PC-9 (cell line): ENCODE measurements at places on chromosomes 11 and 22.

DNA sequence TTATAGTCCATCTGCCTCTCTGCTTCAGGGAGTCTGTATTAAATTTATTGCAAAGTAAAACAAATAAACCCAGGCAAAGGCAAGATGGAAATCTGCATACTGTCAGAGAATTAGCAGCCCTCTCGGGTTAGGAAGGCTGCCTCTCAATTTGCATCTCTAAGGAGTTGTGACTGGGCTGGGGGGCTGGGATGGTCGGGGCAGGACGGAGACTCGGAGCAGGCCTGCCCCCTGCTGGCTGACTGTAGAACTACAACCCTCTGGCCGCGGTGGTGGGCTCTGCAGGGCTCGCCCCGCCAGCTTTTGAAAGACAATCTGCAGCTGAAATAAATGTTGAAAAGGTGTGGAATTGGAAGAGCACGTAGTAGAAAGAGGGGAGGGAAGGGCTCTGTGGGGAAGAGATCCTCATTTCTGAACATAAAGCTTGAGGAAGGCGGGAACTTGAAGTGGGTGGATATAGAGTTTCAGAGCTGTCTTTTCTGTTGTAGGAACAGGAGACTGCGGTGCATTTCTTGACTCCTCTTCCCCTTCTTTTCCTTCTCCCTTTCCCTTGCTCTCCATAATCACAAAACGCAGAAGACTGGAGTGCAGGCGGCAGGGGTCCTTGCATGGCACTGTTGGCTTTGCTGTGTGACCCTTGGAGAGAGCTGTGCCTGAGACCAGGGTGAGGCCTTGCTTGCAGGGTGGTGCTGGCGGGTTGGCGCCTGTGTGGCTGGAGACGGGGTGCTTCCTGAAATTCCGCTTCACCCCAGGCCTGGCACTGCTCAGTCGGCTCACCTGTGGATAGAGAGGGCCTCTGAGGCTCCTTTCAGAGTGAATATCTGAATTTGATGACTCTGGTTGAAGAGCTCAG lies 22.6 kb upstream of the PKNOX2 start:
- H3K4me1 ChIP-seq = no peaks in the 10 kb centered on the region
- no peak for DNase-seq
- no peak overlapping the region for H3K27ac ChIP-seq
- no peak overlapping the region for H3K4me3 ChIP-seq
- H3K27me3 ChIP-seq = no peaks in the 10 kb centered on the region

- H3K27me3 ChIP-seq = no peaks in the 10 kb centered on the region
- peak overlapping the region; percentile 23; the same call in 1 of the 2 replicates for H3K27ac ChIP-seq
- no peak for DNase-seq
- no peak overlapping the region for H3K4me3 ChIP-seq
- H3K36me3 ChIP-seq = no peaks in the 10 kb centered on the region
Measured at GRCh38 chr11:9754010-9754471, 90.2 kb downstream of the SWAP70 start.

DNA sequence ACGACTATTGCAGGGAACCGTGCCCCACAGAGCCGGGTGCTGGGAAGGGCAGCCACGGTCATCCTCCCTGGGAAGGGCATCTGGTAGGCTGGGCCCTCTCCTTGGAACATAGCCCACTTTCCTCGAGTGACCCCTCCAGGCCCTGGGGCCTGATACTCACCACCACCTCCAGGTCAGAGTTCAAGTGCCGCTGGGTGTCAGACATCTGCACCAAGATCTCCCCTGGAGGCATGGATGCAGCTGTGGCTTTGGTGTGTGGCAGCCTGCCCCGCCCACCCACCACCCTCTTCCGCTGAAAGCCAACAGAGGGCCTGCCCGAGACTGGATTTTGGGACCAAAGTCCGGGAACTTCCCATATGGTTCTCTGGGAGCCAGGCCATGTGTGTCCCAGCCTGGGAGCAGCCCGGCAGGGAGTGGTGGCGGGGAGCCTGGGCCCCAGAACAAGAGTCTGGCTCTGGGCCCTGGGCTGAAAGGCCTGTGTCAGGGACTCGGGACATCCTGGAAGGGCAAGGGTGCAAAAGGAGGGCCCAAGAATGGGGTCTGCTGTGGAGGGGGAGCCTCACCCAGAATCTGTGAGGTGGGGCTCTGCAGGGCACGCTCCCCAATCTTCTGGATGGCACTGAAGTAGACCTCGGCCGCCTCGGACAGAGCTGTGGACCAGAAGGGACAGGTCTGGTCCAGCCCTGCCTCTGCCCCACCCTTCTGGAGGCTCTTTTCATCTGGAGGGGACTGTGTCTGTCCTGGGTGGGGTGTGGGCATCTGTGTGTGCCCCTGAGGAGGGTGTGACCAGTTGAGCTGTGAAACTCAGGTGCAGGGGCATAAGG lies 2.6 kb downstream of the BAIAP2L2 start:
- H3K27me3 ChIP-seq = no peaks in the 10 kb centered on the region
- no peak for DNase-seq
- no peak overlapping the region for H3K27ac ChIP-seq
- no peaks in the 10 kb centered on the region for H3K36me3 ChIP-seq
- H3K4me1 ChIP-seq = peaks cover 14% of the 10 kb centered on the region

DNA sequence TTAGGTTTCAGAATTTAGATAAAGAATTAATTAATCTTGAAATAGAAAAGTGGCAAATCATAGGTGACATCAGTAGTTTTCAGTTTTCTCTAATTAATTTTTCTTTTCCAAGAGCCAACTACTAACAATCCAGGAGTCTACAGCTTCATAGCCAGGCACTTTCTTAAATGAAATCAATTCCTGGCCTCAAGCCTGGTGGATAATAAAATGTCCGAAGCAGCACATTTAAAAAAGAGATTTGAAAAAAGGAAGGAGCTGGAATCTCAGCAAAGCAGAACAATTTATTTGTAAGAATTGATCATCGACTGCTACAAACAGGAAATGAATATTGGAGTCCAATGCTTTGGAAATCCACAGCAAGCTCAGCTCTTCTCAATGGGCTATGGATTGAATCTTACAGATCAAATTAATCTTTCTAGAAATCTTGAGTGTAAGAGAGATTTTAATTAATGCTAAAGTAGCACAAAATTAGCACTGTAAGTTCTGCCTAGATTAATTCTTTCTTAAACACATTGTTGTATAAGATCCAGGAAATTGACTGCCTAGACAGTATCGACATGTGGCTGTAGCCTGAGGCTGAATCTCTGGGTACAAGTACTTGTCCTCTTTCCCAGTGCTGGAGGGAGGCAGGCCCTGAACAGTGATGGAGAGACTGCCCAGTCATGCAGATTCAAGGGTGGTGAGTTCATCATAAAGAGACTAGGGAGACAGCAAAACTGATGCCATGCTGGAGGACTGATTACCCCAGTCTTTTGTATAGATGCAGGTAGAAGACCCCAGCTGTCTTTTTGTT lies 167.8 kb upstream of the POU2AF2 start:
- H3K4me1 ChIP-seq = no peaks in the 10 kb centered on the region
- no peak overlapping the region for H3K4me3 ChIP-seq
- no peaks in the 10 kb centered on the region for H3K27me3 ChIP-seq
- no peak for DNase-seq

GRCh38 chr11:8102296-8102915 lies 21.4 kb downstream of the TUB start:
- no peak for DNase-seq
- H3K27ac ChIP-seq = no peak overlapping the region
- H3K4me1 ChIP-seq = no peaks in the 10 kb centered on the region

GRCh38 chr11:134818516-134818915 lies 406.5 kb upstream of the B3GAT1 start:
- H3K27ac ChIP-seq = no peak overlapping the region
- DNase-seq = peak; percentile 64
- H3K36me3 ChIP-seq = no peaks in the 10 kb centered on the region
- peaks cover 3% of the 10 kb centered on the region for H3K27me3 ChIP-seq

GRCh38 chr11:19276859-19277808 lies 36.4 kb upstream of the E2F8 start:
- H3K27me3 ChIP-seq = no peaks in the 10 kb centered on the region
- H3K36me3 ChIP-seq = no peaks in the 10 kb centered on the region
- H3K27ac ChIP-seq = peak overlapping the region; percentile 96
- no peak overlapping the region for H3K4me3 ChIP-seq

- H3K27ac ChIP-seq = no peak overlapping the region
- no peaks in the 10 kb centered on the region for H3K27me3 ChIP-seq
- peak overlapping the region; percentile 59 for H3K4me3 ChIP-seq
- DNase-seq = peak; percentile 26
- 0 out of 2 replicates have a peak, but pooled peaks cover 4% of the 10 kb centered on the region for H3K4me1 ChIP-seq
- no peaks in the 10 kb centered on the region for H3K36me3 ChIP-seq
Measured at GRCh38 chr22:28443526-28443876, 236.1 kb downstream of the TTC28 start.

- no peaks in the 10 kb centered on the region for H3K4me1 ChIP-seq
- peaks cover 38% of the 10 kb centered on the region for H3K36me3 ChIP-seq
- no peak overlapping the region for H3K4me3 ChIP-seq
- no peak for DNase-seq
Measured at GRCh38 chr11:120467627-120468026, 43.9 kb upstream of the GRIK4 start.

DNA sequence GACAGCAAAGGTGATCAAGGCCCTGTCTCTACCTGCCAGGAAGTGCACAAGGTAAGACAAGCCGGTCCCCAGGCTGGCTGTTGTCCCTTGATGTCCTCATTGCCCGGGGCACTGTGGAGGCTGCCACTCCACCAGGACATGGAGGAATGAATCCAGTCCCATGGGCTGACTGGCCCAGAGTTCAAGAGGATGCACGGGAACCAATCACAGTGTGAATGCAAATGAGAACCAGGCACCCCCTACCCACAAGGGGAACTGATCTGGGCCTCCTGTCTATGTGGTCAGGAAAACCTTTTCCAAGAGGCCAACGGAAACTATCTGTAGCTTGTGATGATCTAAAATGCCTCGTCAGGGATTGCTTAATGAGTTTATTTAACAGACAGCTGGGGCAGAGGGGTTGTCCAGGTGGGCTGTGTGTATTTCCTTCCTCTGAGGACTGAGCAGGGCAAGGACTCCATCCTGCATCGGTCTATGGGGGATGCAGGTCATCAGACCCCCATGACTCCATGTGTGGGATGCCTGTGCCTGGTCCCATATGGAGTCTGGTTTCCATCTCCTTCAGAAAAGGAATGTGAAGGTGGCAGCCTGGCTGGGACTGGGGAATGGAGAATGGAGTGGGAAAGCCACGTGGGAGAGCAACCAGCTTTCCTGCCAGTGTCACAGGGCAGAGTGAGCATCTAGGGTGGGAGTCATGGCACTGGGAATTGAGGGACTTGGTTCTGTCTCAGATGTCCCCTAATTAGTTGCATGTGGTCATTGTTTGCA lies 60.5 kb downstream of the CD82 start:
- DNase-seq = no peak
- H3K4me1 ChIP-seq = no peaks in the 10 kb centered on the region
- no peaks in the 10 kb centered on the region for H3K36me3 ChIP-seq

- no peaks in the 10 kb centered on the region for H3K27me3 ChIP-seq
- 0 out of 2 replicates have a peak, but pooled peaks cover 6% of the 10 kb centered on the region for H3K4me1 ChIP-seq
- no peaks in the 10 kb centered on the region for H3K36me3 ChIP-seq
- H3K4me3 ChIP-seq = no peak overlapping the region
Measured at GRCh38 chr11:112656772-112657428, 304.3 kb upstream of the NCAM1 start.

- no peak overlapping the region for H3K27ac ChIP-seq
- H3K36me3 ChIP-seq = no peaks in the 10 kb centered on the region
- DNase-seq = no peak
- H3K27me3 ChIP-seq = no peaks in the 10 kb centered on the region
- H3K4me1 ChIP-seq = peaks cover 23% of the 10 kb centered on the region
Measured at GRCh38 chr22:30435674-30436126, 10.1 kb downstream of the MTFP1 start.

- H3K27ac ChIP-seq = peak overlapping the region; percentile 72
- H3K27me3 ChIP-seq = no peaks in the 10 kb centered on the region
- no peaks in the 10 kb centered on the region; the same call in none of the 2 replicates for H3K36me3 ChIP-seq
Measured at GRCh38 chr22:24965822-24966626, 13.5 kb downstream of the KIAA1671 start.

- peak overlapping the region; percentile 40; the same call in 1 of the 2 replicates for H3K4me3 ChIP-seq
- no peaks in the 10 kb centered on the region for H3K27me3 ChIP-seq
- no peak for DNase-seq
- peak overlapping the region; percentile 99 for H3K27ac ChIP-seq
- H3K36me3 ChIP-seq = no peaks in the 10 kb centered on the region
Measured at GRCh38 chr11:70482529-70482917, 84.2 kb downstream of the CTTN start.

DNA sequence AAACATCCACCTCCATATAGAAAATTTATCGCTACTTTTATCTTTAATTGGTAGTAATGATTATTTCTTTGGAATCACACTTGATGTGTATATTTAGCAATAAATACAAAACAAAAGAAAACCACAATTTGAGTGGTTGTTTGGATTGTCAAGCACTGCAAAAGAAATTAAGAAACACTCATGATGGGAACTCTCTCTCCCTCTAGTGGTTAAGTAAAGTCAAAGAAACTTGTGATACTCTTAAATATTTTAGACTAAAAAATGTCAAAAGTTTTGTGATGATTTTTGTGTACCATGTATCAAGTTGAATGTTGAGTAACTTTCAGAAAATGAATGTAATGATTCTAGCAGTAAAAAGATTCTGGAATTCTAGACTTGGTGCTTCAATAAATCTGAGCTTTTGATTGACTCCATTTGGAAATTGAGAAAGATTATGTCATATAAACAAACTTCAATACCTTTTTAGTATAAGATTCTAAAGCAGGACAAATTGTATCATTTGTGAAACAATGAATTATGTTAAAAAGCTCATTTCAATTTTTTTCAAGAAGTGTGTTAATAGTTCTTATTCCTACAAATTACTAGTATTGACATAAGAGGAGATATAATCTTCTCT lies 20.8 kb downstream of the MUC15 start:
- no peaks in the 10 kb centered on the region for H3K27me3 ChIP-seq
- H3K4me3 ChIP-seq = no peak overlapping the region
- H3K27ac ChIP-seq = no peak overlapping the region
- H3K36me3 ChIP-seq = no peaks in the 10 kb centered on the region
- peaks cover 4% of the 10 kb centered on the region for H3K4me1 ChIP-seq
